ENCODE measurements at places on chromosomes 2 and 18. TPM values are rescaled to one million over a fixed set of nuclear protein-coding genes. Genes with fewer than 3 reads are reported as not detected.
A peak's percentile ranks its signal among the peaks of the same experiment; 100 is the strongest.

ESCO1 gene
- total RNA-seq = 41.3 TPM

C2orf80 gene
- total RNA-seq = not detected

IL36G gene
- not detected for total RNA-seq

DNA sequence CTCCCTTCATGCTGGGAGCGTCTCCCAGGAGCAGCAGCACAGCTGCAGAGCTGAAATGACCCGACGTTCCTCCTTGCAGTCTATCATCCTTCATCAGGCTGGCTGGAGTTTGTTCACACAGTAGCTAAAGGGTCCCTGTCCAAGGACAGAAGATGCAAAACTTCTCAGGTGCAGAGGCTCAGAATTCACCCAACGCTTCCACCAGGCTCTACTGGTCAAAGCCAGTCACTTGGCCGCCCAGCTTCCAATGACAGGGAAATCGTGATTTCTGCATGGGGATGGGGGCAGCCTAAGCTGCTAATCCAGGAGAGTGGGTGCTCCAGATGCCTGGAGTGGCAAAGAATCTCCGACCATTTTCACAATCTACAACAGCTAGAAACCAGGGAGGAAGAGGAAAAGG lies 97.0 kb upstream of the SALL3 start:
- no peak overlapping the region for H3K4me3 ChIP-seq
- no peak for DNase-seq
- no peak overlapping the region for H3K27ac ChIP-seq
- no peaks in the 10 kb centered on the region for H3K27me3 ChIP-seq
- H3K4me1 ChIP-seq = no peaks in the 10 kb centered on the region

DNA sequence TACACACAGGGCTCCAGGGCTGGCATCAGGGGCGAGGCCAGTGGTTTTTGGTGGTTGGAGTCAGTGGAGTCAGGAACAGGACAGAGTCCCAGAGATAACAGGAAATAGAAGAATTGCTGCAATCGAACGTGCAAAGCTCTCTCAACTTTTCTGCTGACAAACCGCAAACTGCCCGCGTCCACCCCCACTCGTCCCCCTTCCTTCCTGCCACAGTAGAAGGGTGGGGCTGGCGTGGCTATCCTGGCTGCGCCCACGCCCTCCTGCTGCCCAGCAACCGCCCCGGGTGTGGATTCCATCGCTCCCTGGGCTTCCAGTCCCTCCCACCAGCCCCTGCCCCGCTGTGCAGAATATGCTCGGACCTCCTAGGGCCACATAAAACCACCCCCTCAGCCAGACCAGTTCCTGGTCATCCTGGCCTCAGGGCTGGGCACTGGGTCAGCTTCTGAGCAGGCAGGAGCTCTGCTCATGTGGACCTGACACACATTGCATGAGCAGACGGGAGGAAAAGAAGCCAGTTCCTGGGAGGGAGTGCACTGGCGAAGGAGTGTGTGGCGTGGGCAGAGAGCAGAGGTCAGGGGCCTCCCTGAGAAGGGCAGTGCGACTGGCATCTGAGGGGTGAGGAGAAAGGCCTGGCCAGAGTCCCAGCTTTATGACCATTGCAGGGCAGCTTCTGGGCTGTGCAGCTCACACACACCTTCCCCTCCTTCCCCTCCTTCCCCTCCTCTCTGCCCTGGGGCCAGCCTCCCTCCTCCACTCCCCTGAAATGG lies 85.4 kb upstream of the ATG16L1 start:
- H3K27ac ChIP-seq = peak overlapping the region; percentile 38
- H3K4me3 ChIP-seq = no peak overlapping the region
- H3K36me3 ChIP-seq = no peaks in the 10 kb centered on the region
- H3K27me3 ChIP-seq = no peaks in the 10 kb centered on the region

DNA sequence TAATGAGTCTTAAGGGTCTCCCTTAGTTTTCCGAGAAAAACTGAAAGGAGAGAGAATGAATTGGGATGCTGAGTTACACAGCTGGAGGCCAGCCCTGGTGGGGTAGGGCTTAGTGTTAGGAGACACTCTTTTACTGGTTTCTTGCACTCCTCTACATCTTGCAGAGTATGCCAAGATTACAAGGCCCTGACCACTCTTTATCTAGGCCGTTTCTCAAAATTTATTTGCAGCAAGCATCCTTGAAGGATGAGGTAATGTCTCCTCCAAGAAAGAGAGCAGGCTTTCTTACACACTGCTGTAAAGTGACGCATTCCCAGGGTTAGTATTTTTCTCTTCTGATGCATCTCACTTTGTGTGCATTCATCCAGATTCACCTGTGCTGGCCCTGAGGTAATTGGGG lies 166.2 kb downstream of the TDRD15 start:
- no peak overlapping the region for H3K4me3 ChIP-seq
- no peaks in the 10 kb centered on the region for H3K27me3 ChIP-seq
- DNase-seq = no peak

Measured in Peyer's patch (tissue), 4 donors.